ENCODE measurements at places on chromosomes 12 and 14.

DNA sequence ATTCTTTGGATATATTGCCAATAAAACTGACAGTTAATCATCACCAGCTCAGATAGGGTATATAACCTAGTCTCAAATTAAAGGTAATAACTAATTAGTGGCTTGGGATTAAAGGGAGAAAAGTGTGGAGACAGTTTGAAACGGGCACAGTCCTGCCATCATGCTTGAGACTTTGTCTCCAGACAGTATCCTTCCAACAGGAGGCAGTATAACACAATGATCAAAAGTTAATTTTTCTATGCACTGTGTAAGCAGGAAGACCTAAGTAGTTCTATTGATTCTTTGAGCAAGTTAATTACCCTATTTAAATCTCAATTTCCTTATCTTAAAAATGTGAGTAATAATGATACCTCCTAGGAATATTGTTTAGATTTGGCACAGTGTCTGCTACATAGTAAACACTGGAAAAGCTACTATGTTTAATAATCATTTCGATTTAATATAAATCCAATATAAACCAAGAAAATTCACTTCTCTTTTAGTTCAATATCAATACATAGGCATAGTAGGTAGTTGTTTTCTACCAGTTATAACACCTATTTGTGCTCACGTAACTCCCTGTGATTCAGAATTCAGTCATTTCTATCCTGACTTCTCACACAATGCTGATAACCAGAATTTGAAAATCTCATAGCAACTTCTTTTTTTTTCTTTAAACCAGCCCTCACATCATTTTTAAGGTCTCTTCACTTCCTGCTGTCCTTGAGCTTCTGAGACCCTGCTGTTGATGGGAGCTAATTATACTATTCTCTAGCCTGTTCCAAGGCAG, 53.7 kb downstream of the GALNT4 start:
- no peak for DNase-seq

DNA sequence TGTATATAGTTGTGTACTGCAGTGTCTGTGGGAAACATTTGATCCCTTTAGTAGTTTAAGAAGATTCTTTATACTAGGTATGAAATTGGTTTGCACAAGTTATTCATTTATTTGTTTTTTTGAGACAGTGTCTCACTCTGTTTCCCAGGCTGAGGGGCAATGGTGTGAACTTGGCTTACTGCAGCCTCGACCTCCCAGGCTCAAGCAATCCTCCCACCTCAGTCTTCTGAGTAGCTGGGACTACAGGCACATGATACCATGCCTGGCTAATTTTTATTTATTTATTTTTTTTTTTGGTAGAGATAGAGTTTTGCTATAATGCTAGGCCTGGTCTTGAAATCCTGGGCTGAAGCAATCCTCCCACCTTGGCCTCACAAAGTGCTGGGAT, 209.4 kb downstream of the RASSF9 start:
- no peak for DNase-seq

GRCh38 chr12:9699269-9699897, 29.9 kb downstream of the CLEC2D start:
- no peak for DNase-seq

DNA sequence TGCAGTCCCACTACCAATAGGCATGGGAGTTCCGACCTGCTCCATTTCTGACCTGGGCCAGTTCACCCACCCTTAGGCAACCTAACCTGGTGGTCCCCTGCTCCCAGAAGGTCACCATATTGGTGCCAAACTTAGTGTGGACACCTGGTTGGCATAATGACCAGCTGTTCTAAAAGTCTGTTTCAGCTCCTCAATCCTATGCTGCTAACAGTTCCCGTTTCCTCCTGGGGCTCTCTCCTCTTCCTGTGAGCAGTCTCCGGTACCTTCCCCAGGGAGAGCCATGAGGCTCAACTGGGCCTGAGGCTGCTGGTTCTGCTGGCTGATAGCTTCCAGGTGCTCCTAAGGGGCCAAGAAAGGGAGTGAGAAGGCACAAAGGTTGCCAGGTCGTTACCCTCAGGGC, 15.9 kb upstream of the BLTP3B start:
- DNase-seq: no peak

GRCh38 chr12:120170631-120171030, 23.9 kb downstream of the GCN1 start:
- DNase-seq: no peak

DNA sequence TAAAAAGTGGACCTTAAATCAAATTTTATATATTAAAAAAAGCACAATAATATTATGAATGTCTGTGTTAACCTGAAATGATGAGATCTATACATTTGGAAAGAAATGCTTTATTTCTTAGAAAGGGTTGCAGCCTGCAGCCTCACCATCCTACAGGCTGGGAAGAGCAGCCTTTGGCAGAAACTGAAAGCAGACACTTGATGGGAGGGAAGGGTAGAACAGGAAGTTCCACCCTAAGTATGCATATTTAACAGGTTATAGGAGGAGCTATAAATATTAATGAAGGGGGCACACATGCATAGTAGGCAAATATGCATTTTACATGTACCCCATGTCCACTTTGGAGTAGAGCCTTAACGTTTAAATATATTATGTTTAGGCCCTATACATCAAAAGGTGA, 498.0 kb downstream of the FLRT2 start:
- no peak for DNase-seq

- DNase-seq: no peak
Observed at GRCh38 chr12:47833591-47834012, 13.9 kb upstream of the HDAC7 start.

- peak; percentile 26 for DNase-seq
Observed at GRCh38 chr14:50402965-50403364, 6.3 kb upstream of the CDKL1 start.

- no peak for DNase-seq
Observed at GRCh38 chr12:22536346-22536945, 7.9 kb downstream of the C2CD5 start.

- DNase-seq: no peak
Observed at GRCh38 chr14:87526731-87527130, 466.3 kb downstream of the GALC start.

DNA sequence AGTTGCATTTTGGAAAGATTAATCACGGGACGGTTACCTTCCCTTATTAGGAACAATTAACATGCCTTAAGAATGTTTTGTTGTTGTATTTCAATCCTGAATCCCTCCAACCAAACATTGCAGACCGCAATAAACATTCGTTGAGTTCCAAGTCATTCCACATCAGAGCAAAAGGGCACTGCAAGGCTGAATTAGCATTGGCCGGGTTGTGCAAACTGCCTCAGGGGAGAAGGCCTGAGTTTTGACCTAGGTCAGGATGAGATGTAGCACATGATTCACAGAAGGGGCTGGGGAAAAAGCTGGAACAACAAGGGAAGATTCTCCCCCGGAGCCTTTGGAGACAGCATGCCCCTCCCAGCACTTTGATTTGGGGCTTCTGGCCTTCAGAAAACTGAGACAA, 82.1 kb upstream of the BDKRB2 start:
- DNase-seq: peak; percentile 33

- no peak for DNase-seq
Observed at GRCh38 chr12:20800160-20800559, 10.3 kb upstream of the SLCO1B3 start.

GRCh38 chr14:63562405-63562804, 19.2 kb upstream of the PPP2R5E start:
- no peak for DNase-seq

- no peak for DNase-seq
Observed at GRCh38 chr12:55060470-55060869, 40.7 kb downstream of the NEUROD4 start.

DNA sequence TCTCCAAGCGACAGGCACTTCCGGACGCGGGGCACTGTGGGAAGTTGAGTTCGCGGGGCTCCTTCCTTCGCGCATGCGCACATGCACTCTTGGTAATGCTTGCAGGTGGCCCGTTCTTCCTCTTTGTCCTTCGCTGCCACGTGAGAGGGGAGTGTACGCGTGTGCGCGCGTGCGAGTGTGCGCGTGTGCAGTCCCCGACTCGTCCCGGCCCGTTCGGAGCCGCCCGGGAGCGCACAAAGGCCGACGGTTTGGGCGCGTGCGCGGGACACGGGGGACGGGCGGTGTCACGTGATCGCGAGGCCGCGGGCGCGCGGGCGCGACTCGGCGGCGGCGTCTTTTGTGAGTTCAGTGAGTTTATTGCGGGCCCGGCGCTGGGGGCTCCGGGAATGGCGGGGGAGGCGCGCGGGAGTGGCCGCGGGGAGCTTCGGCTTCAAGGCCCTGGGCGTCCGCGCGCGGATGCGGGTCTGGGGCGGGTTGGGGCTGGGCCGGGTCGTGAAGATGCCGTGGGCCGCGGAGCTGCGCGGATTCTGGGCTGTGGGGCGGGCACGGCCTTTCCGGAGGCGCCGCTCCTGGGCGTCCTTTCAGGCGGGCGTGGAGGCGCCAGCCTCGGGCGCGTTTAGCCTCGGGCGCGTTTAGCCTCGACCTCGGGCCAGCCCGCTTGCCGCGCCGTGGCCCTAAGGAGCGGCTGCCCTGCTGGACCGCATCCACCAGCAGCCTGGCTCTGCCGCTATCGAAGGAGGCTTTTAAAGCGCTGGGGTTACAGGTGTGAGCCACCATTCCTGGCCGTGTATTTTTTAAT, at the start of gene ZNF84:
ZNF84 (plus strand) TSS at position 303 of the 799 bp plus-strand sequence. CDS start 3,959 bp downstream, outside the sequence.
- peak; percentile 97 for DNase-seq

- no peak for DNase-seq
Observed at GRCh38 chr14:69763761-69764510, 3.0 kb upstream of the SRSF5 start.

All from activated CD8-positive, alpha-beta memory T cell treated with anti-CD3 and anti-CD28 coated beads for 24 hours (primary cell).